ENCODE measurements at places on chromosomes 12 and 14. TPM values are rescaled to one million over a fixed set of nuclear protein-coding genes. Genes with fewer than 3 reads are reported as not detected.
A peak's percentile ranks its signal among the peaks of the same experiment; 100 is the strongest.

Gene RASSF9
- total RNA-seq, result 0.32 TPM

Gene EEA1
- 38.7 TPM for total RNA-seq

Gene PRH1
- 7.4 TPM for total RNA-seq

Gene PAX9
- total RNA-seq, result 0.77 TPM

- no peaks in the 10 kb centered on the region for H3K4me1 ChIP-seq
- no peaks in the 10 kb centered on the region for H3K36me3 ChIP-seq
- H3K4me3 ChIP-seq, result no peak overlapping the region
- H3K27me3 ChIP-seq, result no peaks in the 10 kb centered on the region
Measured at GRCh38 chr12:59737725-59738463, 142.1 kb downstream of the SLC16A7 start.

- no peaks in the 10 kb centered on the region for H3K36me3 ChIP-seq
- H3K27ac ChIP-seq, result no peak overlapping the region
- DNase-seq, result no peak
- no peaks in the 10 kb centered on the region for H3K27me3 ChIP-seq
Measured at GRCh38 chr14:79077096-79077495, 906.9 kb downstream of the NRXN3 start.

DNA sequence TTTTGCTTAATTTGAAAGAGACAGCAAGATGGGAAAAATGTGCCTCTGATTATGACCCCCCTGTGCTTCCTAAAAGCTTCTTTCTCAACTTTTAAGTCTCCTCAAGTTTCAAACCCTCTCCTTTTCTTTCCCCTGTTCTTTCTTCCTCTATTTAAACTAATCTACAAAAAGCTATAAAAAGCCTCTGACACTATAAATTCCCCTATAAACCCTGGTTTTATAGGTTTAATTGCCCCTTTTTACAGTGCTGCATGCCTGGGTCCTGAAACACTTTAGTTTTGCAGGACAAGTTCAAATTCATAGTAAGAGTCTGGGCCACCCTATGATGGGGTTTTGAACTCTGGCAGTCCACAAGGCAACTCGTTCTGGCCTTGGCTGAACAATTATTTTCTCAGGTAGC is 510.9 kb upstream of the TBX3 start:
- H3K27me3 ChIP-seq, result no peaks in the 10 kb centered on the region
- no peaks in the 10 kb centered on the region for H3K4me1 ChIP-seq
- H3K4me3 ChIP-seq, result no peak overlapping the region

DNA sequence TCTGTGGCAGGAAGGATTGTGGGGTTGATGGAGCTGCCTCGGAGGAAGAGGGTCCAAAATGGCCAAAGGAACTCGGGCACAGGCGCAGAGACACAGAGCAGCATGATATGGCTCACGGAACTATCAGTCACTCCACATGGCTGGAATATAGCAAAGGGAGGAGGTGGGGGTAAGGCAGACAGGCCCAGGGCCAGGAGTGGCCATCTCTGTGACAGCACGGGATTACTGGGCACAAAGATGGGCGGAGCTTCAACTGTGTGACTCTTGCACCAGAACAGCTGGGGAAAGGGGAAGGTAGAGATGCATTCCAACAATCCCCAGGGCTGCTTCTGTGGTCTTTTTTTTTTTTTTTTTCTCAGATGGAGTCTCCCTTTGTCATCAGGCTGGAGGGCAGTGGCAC is 24.8 kb upstream of the EML1 start:
- no peak overlapping the region for H3K4me3 ChIP-seq
- no peaks in the 10 kb centered on the region for H3K4me1 ChIP-seq

- H3K36me3 ChIP-seq, result no peaks in the 10 kb centered on the region
- no peaks in the 10 kb centered on the region for H3K27me3 ChIP-seq
- DNase-seq, result peak; percentile 75
- peaks cover 12% of the 10 kb centered on the region for H3K4me1 ChIP-seq
- H3K4me3 ChIP-seq, result peak overlapping the region; percentile 91
Measured at GRCh38 chr12:110743571-110744093, 941 bp upstream of the PPP1CC start.

DNA sequence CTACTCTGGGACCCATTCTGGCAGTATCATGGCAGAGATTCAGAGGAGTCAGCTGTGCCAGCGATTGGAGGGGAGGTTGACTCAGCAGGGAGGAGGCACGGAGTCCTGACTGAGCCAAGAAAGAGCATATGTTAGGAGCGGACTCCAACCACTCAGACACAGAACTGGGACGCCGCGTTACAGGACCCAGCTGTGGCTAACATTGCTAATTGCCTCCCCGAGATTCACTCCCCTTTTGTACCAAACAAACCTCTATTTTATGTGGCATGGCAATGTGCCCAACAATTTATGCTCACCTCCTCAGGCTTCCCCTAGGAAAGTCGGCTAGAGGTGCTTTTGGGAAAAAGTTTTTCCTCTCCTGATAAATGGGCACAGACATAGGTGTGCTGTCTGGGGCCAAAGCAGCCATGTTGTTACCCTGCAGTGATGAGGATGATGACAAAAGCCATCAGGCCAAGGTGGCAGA is 15.2 kb upstream of the CLIP1 start:
- H3K27ac ChIP-seq, result no peak overlapping the region
- H3K4me3 ChIP-seq, result no peak overlapping the region
- H3K36me3 ChIP-seq, result no peaks in the 10 kb centered on the region
- DNase-seq, result peak; percentile 47
- H3K4me1 ChIP-seq, result no peaks in the 10 kb centered on the region

DNA sequence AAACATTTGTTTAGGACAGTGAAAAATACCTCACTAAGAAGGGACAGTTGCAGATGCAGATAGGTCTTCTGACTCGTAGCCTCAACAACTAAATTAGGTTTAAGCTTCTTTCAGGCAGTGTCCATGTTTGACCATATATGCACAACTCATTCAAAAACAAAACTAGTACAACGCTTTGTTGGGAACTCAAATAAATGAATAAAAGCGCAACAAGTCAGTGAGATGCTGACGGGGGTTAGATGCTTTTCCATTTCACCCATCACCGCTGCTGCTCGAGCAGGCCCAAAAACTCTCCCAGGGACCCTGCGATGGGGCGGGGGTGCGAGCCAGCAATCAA is 633 bp downstream of the RPAP3 start:
- H3K27ac ChIP-seq, result peak overlapping the region; percentile 88
- H3K4me1 ChIP-seq, result no peaks in the 10 kb centered on the region
- H3K36me3 ChIP-seq, result no peaks in the 10 kb centered on the region
- H3K4me3 ChIP-seq, result peak overlapping the region; percentile 96
- H3K27me3 ChIP-seq, result no peaks in the 10 kb centered on the region

DNA sequence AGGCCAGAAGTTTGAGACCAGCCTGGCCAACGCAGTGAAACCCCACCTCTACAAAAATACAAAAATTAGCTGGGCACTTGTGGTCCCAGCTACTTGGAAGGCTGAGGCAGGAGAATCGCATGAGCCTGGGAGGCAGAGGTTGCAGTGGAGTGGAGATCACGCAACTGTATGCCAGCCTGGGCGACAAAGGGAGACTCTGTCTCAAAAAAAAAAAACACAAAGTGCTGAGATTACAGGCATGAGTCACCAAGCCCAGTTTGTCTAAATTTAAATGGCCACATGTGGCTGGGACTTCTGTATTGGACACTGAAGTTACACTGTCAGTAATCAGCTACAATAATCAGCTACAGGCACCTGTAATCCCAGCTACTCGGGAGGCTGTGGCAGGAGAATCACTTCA is 100.9 kb upstream of the AEBP2 start:
- DNase-seq, result no peak
- H3K27ac ChIP-seq, result no peak overlapping the region
- H3K27me3 ChIP-seq, result no peaks in the 10 kb centered on the region
- H3K4me3 ChIP-seq, result no peak overlapping the region
- H3K4me1 ChIP-seq, result no peaks in the 10 kb centered on the region
- no peaks in the 10 kb centered on the region for H3K36me3 ChIP-seq

GRCh38 chr12:29131539-29131938 is 17.5 kb upstream of the FAR2 start:
- H3K36me3 ChIP-seq, result no peaks in the 10 kb centered on the region
- no peak for DNase-seq
- no peak overlapping the region for H3K4me3 ChIP-seq
- H3K4me1 ChIP-seq, result no peaks in the 10 kb centered on the region
- no peak overlapping the region for H3K27ac ChIP-seq
- H3K27me3 ChIP-seq, result no peaks in the 10 kb centered on the region

- H3K27me3 ChIP-seq, result peaks cover 9% of the 10 kb centered on the region
- DNase-seq, result no peak
- H3K4me3 ChIP-seq, result no peak overlapping the region
- H3K36me3 ChIP-seq, result no peaks in the 10 kb centered on the region
- H3K27ac ChIP-seq, result no peak overlapping the region
Measured at GRCh38 chr14:94864387-94865195, 94.7 kb upstream of the GSC start.

DNA sequence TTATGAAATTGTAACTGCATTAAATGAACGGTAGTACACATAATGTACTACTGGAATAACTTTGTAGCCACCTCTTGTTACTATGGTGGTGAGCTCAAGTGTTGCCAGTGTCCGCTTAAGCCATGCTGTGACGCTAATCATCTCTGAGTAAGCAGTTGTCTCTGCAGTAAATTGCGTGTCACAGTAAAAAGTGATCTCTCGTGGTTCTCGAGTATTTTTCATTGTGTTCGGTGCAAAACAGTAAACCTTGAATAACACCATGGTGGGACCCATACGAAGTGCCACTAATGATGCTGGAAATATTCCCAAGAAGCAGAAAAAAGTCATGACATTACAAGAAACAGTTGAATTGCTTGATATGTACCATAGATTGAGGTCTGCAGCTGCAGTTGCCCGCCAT is 524.8 kb downstream of the SOX5 start:
- no peak overlapping the region for H3K27ac ChIP-seq
- no peaks in the 10 kb centered on the region for H3K27me3 ChIP-seq
- no peaks in the 10 kb centered on the region for H3K4me1 ChIP-seq
- no peaks in the 10 kb centered on the region for H3K36me3 ChIP-seq
